MM.1S (cell line): ENCODE measurements at places on chromosomes 1 and 21.

- no peak for DNase-seq
These were observed 257.7 kb downstream of the RHOU start for GRCh38 chr1:228992907-228993535.

DNA sequence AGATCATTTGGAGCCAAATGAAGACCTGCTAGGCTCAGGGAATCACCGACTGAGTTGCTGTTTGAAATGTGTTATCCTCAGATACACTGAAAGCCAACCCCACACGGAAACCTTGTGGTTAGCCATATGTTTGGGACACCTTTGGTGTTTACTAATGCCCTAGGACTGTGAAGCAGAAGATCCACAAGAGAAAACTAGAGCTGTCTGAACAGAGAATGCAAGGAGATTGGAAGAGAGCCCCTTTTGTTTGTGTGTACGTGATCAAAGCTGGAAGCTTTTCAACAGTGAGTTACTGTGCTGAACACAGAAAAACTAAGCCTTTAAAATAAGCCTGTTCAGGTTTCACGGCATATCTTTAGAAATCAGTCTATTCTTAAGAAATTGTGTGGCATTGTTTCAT is 908.2 kb upstream of the ADGRL2 start:
- peak; percentile 74 for DNase-seq

DNA sequence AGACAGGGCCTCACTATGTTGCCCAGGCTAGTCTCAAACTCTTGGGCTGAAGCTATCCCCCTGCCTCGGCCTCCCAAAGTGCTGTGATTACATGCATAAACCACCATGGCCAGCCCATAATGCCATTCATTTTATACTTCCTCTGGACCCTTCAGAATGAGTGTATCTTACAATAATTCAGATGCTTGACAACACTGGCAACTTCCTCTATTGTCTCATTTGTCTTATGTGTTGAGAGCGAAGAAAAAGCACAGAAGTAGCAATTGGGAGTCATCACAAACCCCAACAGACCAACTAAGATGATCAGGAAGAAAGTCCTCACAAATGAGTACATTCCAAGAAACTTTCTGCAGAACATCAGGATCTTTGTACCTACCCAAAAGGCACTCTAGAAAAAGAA is 191.9 kb downstream of the RERE start:
- no peak for DNase-seq

- DNase-seq = peak; percentile 64
These were observed 5.9 kb downstream of the LMO4 start for GRCh38 chr1:87334351-87335174.

DNA sequence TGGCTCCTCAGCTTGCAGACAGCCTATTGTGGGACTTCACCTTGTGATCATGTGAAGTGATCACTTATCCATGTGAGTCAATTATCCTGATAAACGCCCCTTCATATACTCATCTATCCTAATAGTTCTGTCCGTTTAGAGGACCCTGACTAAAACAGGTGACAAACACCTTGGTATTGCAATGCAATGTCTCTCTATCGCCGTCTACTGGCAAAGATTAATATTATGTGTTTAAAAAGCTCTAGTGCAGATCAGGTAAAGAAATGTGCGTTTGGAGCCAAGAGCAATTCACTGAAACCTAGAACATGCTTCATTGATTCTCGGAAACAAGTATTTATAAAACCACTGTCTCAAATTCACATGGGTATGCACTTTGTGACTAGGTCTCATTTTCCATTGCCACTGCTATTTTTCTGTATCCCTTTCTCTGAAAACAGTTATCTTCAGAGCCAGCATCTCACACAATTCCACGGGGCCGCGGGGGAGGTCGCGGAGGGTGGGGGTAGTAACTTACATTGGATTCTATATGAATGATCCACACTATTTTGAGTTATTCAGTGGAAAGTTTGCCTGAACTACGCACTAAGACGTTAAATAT is 554.6 kb upstream of the NCAM2 start:
- DNase-seq = peak; percentile 46

DNA sequence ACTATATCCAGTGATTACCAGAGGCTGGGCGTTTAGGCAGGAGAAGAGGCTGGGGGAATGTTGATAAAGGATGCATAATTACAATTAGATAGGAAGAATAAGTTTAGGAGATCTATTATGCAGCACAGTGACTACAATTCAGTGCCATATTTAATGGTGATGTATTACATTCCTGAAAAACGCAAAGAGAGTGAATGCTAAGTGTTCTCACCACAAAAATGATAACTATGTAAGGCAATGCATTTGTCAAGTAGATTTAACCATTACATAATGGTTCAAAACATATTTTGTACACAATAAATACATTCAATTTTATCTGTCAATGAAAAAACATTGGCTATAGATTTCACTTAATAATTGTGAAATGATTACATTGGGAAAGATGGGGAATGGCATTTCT is 548.9 kb downstream of the NUF2 start:
- no peak for DNase-seq

DNA sequence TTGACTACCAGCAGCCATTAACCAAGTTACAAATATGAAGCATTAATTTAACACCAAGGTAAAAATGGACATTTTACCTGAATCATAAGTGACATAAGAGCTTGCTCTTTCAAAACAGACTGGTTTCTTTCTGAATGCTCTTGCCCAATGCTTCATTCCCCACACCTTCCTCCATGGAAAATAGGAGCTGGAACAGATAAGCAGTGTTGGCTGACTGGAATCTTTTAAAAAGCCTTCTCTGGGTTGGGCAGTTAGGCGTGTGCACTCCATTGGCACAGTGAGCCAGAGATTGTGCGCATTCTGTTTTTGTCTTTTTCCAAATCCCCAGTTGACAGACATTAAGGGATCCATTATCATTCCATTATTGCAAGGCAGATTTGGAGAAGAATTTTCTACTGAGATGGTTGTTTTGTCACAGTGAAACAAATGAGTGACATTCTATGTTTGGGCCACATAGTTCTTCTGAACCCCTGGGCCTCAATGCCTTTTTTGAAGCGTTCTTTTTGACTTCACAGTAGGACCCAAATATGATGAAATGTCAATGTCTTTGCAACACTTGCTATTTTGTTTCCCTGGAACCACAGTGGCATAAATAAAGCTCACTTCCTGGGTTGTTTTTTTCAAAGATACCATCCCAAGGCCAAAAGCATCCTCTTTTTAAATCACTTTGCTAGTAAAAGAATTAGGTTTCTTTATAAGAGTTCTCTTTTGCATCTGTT is 32.3 kb downstream of the LRRC8B start:
- no peak for DNase-seq

DNA sequence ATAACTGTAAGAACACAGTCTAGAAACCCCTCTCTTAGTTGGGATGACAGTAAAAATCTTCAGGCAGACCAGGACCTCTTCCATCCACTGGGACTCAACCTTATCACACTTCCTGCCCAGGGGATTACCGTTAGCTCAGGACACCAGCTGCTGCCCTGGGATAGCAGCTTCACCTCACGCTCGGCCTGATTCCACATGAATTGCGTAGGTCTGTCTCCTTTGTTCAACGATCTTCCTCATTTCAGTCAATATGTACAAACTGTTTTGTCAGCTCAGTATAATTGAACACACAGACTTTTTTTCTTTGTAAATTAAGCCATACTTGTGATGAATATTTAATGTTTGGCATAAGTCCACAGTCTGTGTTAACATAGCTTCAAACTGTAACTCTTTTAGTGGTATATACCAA is 290.4 kb downstream of the GRIK1 start:
- no peak for DNase-seq

DNA sequence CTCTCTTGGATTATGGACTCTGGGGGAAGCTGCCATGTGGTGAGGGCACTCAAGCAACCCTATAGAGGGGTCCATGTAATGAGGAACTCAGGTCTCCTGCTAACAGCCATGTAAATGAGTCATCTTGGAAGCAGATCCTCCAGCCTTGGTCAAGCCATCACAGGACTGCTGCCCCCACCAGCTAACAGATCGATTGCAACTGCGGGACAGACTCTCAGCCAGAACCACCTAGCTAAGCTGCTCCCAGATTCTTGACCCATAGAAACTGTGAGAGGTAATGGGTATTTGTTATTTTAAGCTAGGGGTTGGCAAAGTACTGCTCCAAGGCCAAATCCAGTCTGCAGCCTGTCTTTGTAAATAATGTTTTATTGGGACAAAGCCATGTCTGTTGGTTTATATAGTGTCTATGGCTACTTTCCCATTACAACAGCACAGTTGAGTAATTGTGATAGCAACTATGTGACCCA is 27.6 kb upstream of the MAP3K7CL start:
- DNase-seq = no peak

GRCh38 chr1:217982331-217983050 is 302.6 kb upstream of the RRP15 start:
- DNase-seq = no peak

DNA sequence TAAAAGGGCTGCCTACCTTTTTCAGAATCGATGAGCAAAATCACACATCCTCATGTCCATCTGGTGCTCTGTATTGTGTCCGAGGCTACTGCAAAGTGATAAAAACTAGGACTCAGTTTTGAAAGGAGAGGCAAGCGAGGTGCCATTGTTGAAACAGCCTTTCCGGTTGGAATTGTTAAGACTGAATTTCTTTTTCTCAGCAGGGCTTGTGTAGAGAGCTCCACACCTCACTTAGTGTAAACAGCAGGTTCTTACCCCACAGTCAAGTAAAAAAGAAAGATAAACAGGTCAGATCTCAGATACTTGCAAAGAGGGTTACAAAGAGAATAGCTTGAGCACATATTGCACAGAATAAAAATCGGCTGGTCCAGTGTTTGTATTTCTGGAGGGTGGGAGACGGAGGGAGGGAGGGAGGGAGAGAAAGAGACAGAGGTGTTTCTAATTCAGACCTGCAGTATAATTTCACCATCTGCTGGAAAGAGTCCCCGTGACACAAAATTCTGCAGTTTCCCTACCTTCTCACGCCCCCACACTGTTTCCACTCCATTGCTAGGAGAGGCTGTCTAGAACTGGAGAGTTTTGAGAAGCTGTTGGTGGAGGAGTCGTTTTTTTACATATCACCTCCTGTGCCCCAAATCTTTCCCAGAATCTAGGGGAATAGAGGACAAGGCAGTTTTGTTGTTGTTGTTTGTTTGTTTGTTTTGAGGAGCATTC is 82.5 kb downstream of the EDEM3 start:
- no peak for DNase-seq

DNA sequence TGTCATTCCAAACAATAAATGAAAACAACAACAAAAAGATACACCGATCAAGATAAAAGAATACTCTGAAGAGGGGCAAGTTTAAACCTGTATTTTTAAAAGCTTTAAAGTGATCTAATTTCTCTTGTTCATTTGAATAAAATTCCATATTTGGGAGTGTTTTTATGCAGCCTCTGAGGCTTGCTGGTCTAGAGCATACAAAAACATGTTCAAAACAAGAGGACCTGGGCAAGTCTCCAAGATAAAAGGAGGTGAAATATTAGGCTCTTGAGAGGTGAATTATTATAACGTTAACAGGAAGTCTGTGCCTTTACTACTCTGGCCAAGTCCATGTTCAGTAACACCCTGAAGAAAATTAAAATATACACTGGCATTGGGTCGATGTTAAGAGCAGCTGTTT is 20.1 kb downstream of the URB1 start:
- no peak for DNase-seq

- DNase-seq = peak; percentile 61
These were observed 36.7 kb downstream of the ERI3 start for GRCh38 chr1:44318097-44319088.

- no peak for DNase-seq
These were observed 5.0 kb upstream of the DDOST start for GRCh38 chr1:20666146-20666545.

- no peak for DNase-seq
These were observed 44.9 kb downstream of the HHAT start for GRCh38 chr1:210373628-210373877.

DNA sequence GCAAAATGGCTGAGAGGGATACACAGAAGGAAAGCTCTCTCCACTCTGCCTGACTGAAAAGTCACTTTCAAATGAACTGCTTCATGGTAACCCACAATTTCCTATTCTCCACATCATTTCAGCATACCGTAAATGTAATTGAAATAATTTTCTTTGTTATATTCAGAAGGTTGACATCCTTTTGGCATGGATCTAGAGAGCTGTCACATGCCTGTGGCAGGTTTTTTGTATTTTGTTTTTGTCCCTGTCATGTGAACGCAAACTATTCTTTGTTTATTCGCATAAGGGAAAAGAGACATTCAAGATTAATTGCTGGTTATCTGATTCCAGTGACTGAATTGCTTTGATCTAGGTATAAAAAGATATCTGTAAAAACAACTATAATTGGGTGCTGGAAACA is 1808.1 kb downstream of the NCAM2 start:
- DNase-seq = no peak

DNA sequence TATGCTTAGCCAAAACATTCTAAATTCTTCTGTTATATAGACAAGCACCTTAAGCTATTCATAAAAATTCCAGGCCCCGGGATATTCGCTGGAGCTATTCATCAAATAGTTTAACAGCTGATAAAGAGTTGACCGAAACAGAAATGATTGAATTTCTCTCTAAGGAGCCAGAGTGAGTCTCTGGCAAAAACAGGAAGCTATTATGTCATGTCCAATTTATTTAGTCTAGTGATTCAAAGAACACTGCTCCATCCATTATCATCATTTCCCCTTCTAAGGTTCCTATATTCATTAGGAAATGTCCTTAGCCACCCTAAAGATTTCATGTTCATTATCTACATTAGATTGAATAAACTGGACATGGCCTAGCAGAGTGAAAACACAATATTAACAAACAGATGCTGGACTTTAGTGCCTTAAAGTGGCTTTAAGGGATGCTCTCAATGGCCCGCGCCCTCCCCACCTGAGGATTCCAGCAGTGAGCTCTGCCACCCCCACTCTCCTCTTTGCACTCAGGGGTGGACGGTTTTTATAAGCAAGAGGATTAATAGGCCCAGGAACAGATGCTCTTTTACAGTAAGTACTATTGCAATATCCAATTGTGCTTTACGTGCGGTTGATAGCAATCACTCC is 122.1 kb upstream of the RGS1 start:
- DNase-seq = no peak

DNA sequence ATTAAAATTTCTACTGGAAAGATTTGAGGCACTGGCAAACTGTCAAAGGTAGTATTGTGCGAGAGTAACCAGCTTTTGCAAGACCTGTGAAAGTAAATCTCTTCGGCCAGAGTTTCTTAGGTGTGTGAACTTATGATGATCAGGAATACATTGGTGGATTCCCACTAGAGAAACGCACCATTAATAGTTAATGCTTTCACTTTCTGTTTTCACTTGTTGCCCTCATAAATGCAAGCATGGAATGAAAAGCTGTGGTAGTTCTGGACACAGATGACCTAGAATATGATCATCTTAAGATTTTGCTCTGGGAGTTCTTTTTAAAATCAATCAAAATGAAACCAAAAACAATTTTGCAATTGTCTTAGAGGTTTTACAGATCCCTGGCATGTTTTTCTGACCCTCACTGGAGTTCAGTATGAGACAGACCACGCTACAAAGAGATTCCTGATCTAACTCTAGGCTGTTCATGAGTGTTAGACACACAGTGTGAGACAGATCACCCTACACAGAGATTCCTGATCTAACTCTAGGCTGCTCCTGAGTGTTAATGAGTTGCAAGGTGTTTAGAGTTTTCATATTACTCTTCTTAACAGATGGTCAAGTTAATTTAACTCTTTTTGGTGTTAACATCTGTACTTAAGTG is 98.8 kb downstream of the SDCCAG8 start:
- peak; percentile 22 for DNase-seq

- peak; percentile 93 for DNase-seq
These were observed 5.7 kb downstream of the KRTCAP2 start for GRCh38 chr1:155167166-155168104.

GRCh38 chr1:71294178-71294577 is 213.3 kb upstream of the ZRANB2 start:
- no peak for DNase-seq

GRCh38 chr1:15443281-15443680 is 5.0 kb downstream of the CTRC start:
- no peak for DNase-seq

GRCh38 chr1:67785847-67786753 is 47.2 kb downstream of the GNG12 start:
- no peak for DNase-seq
